Inflammatory macrophage (primary cell): ENCODE measurements at places on chromosomes 11 and 22.

DNA sequence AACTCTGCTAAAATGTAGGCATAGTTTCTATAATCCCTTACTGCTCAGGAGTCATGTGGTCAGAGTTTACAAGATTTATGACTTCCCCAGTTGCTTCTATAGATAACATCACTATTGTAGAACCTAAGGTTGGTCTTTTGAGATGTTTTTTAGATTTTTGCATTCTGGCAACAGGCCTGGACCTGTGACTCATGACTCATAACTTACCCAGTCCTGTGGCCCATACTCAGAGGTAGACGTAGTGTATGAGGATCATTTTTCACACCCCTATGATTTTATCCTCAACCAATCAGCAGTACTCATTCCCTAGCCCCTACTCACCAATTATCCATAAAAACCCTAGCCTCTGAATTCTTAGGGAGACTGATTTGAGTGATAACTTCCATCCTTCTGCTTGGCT is 384.4 kb upstream of the DDI1 start:
- DNase-seq: no peak

- DNase-seq: no peak
These were observed 10.5 kb downstream of the ASPHD2 start for GRCh38 chr22:26439559-26439958.

- DNase-seq: no peak
These were observed 429 bp downstream of the VEGFB start for GRCh38 chr11:64234647-64235379.

- DNase-seq: no peak
These were observed 97.6 kb downstream of the FAT3 start for GRCh38 chr11:92322225-92322624.

DNA sequence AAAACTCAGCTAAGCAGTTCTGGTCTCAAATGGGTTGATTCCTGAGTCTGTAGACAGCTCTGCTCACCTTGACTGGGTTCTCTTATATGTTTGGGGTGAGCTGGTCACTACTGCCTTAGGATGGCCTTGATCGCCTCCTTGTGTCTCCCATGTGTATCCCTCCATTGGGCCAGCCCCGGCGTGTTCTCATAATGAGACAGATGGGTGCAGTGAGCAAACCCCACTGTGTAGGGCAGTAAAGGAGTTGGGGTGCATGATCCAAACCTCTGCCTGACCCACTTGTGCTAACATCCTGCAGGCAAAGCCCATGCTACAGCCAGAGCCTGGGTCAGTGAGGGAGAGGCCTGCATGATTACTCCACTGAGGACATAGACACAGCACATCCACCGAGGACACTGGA is 657.6 kb downstream of the BRD1 start:
- DNase-seq: no peak

GRCh38 chr11:2140411-2141400 is 1.5 kb upstream of the IGF2 start:
- no peak for DNase-seq

GRCh38 chr11:13954591-13954990 is 7.9 kb upstream of the SPON1 start:
- no peak for DNase-seq
